Caki2 (cell line): ENCODE measurements at places on chromosomes 7 and 10.

DNA sequence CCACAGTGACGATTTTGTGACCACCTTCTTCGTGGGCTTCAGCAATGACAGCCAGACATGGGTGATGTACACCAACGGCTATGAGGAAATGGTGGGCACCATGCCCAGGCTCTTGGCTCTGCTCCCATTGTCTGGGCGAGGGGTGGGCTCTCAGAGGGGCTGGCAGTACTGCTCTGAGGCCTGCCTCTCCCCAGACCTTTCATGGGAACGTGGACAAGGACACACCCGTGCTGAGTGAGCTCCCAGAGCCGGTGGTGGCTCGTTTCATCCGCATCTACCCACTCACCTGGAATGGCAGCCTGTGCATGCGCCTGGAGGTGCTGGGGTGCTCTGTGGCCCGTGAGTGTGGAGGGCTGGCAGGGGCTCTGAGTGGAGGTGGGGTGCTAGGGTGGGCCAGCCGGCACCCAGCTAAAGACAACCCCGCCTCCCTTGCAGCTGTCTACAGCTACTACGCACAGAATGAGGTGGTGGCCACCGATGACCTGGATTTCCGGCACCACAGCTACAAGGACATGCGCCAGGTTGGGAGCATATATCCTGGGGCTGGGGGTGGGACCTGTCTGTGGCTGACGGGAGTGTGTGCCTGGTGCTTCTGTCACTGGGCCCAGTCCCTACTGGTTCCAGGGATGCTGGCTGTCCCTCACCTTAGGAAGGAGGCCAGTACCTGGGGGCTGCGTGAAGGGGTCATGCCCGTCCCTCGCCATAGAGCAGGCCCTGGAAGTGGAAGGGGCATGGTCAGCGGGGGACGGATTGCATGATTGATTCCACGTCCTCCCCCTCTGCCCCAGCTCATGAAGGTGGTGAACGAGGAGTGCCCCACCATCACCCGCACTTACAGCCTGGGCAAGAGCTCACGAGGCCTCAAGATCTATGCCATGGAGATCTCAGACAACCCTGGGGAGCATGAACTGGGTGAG is 6.8 kb downstream of the AEBP1 start:
- DNase-seq: no peak

GRCh38 chr7:69018200-69018599 is 580.1 kb upstream of the AUTS2 start:
- DNase-seq: no peak

DNA sequence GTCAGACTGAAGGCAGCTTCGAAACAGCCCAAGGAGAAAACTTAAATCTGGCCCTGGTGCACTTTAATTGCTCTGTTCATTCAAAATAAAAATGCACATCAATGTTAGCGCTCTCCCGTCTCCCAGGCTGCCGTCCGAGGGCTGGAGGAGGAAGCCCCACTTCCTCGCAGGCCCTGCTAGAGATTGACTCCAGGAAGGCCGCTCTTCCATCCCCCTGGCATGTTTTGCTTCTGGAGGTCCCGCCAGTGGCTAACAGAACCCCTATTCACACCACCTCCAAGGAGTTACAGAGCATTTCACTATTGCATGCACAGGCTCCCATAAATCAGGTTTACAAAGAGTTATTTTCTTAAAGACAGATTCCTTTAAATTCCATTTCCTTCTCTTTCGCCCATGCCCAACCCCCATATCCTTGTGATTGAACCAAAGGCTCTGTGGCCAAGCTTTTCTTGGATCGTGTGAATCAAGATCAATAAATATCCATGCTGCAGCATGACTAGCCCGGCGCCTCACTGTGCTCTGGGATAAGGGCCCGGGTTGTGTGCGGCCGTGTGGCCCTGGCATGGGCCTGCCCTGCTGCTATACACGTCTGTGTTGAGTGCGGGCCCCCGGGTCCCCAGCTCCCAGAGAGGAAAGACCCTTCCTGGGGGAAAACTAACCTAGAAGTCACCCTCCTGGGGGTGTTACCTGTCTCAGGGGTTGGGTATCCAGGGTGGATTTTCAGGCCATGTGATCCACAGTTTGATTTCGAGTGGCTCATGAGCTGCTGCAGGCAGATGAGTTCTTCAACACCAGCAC is 118.7 kb upstream of the GDF10 start:
- DNase-seq: no peak

DNA sequence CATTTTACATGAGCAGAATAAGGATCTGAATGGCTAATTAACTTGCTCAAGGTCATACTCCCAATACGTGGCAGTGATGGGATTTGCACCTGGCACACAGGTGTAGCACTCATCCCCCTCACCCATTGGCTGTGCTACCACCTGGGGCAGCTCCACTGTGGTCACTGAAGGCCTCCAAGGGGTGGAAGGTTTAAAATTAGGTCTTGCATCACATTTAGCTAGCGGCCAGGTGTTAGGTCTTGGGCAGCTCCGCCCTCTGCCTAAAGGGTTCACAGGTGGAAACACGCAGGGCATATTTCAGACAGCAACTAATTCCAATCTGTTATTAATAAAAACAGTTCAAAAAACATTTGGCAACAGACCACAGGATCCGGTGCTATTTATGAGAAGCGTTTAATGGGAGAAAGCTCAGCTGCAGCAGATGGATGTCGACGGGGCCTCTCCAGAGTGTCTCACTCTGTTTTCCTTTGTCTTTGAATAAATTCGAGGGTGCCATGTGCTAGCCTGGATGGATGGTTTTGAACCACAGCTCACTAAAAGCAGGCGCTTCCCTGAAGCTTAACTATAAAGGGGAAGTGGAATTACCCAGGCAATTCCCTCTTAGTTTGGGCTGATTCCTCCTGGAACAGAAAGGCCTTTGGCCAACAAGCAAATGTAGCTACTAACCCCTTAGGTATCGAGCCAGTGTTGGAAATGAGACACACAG is 1017.6 kb downstream of the TYW1 start:
- DNase-seq: no peak

DNA sequence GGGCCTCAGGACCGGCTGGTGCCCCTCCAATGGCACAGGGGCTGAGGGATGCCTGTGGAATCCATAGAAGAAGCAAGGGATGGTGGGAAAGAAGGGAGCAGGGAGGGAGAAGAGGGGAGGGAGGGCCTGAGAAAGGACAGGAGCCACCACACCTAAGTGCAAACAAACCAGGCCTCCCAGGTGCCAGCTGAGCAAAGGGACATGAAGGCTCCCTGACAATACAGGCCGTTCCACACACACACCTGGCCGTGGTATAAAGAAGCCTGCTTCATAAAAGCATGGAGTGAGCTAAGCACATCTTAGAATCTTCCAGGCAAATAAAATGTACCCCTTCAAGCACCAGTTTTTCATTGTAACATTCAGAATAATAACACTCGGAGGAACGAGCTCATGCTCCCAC is 54.0 kb downstream of the OAT start:
- no peak for DNase-seq

GRCh38 chr10:97124211-97124610 is 61.5 kb downstream of the SLIT1 start:
- no peak for DNase-seq

DNA sequence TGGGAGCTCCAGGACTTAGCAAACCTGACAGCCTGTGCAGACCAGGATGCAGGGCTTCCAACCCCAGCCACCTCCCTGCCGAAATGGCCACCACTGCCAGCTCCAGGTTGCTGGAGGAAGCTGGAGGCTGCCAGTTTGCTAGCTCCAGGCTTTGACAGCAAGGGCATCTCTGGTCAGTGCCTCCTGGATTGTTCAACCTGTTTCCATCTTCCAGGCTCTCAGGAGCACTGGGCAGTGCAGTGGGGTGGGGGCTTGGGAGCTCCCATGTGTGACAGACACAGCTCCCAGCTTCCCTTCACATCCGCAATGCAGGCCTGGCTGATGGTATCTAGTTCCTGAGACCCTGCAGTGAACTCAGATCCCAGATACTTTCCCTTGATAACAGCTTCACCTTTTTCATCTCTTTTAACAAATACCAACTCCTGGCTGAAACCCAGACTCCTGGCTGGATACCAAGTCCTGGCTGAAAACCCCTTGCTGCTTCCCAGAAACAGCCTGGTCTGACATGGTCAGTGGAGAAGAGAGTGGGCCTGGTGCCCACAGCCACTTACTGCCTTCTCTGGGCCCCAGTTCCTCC is 20.8 kb upstream of the RET start:
- DNase-seq: no peak

DNA sequence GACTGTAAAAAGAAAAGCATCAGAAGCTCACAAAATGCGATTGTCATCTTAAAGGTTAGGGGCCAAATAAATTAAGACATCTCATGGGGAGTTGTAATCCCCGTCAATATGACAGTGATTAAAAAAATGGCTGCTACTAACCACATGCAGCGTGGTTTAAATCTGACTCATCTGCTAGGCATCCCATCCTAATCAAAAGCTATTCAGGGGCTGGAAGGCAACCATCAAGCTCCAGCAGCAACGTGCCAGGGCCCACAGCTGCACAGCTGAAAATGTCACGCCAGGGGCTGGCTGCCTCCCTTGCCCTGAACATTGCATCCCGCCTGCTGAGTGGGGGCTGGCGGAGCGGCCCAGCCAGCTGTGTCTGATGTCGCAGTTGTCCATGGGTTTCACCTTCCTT is 66.3 kb upstream of the FRMD4A start:
- peak; percentile 95 for DNase-seq

DNA sequence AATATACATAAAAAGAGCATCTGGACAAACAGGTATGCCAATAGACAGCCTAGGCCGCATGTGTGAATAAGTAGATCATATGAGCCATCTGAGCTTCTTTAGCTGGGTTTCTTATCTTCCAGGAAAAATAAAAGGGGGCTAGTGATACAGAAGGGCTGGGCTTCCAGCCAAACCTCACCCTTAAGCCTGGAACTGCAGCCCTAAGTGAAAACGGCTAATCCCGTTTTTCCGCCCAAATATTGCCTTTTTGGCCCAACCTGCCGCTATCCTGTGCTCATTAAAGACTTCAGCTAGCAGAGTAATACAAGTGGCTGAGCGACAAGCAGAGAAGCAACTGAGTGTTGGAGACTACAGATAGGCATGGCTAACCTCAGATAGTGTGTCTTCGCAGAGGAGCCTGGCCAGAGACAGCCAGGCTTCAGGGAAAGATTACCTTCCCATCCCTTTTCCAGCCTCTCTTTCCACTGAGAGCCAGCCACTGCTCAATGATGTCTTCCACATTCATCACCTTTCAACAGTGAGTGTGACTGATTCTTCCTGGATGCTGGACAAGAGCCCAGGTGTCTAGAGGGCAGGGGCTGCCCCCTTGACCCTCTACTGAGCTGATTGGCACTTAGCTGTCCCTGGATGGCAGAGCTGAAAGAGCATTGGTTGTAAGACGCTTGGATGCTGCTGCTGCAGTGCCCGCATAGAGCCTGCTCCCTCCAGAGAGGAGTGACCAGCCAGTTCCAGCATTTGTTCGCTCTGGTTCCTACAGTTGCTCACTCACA is 108.9 kb downstream of the ITGB8 start:
- no peak for DNase-seq

GRCh38 chr7:76065016-76065612 is 17.2 kb downstream of the MDH2 start:
- no peak for DNase-seq

DNA sequence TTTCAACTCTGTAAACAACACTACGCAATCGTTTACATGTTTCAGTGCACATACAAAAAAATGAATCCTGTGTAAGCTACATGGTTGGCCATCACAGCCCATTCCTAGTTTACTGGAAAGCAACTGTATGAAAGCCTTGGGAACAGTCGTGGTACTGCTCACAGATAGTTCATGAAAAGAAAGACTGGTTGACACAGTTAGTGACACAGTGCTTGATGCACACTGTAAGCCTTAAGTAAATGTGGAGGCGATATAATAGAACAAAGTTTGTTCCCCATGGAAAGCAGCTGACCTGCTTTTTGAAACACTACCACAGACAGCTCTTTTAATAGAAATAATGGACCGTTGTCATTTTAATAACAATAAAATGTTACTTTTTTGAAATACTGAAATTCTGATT is 5.1 kb downstream of the CACNA2D1 start:
- DNase-seq: no peak

- DNase-seq: peak; percentile 23
Observed at GRCh38 chr10:103481974-103482531, 3.0 kb upstream of the CALHM3 start.
